ENCODE measurements at places on chromosomes 4 and X. TPM values are rescaled to one million over a fixed set of nuclear protein-coding genes. Genes with fewer than 3 reads are reported as not detected.

The ITIH6 gene
- total RNA-seq: not detected

The MAGED4 gene
- 0.74 TPM for total RNA-seq

The GPRASP3 gene
- total RNA-seq: 5.6 TPM

The LUZP4 gene
- total RNA-seq: not detected

DNA sequence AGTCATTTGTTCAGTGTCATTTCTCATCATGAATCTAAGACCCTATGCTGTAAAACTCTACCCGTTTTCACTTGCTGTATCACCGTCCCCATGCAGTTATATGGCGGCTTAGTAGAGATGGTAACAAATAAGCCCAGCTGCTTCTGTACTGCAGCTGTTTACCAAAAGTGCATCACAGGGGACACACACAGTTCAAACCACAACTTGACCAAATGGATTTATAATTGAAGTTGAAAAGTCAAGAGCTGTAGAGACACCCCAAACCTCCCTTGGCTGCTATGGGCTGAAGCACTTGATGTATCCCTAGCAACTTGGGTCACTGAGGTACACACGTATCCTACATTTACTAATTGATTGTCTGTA lies 219.0 kb upstream of the FGF13 start:
- DNase-seq: no peak
- no peaks in the 10 kb centered on the region for H3K36me3 ChIP-seq
- H3K27ac ChIP-seq: no peak overlapping the region
- no peaks in the 10 kb centered on the region for H3K27me3 ChIP-seq
- H3K4me3 ChIP-seq: no peak overlapping the region

DNA sequence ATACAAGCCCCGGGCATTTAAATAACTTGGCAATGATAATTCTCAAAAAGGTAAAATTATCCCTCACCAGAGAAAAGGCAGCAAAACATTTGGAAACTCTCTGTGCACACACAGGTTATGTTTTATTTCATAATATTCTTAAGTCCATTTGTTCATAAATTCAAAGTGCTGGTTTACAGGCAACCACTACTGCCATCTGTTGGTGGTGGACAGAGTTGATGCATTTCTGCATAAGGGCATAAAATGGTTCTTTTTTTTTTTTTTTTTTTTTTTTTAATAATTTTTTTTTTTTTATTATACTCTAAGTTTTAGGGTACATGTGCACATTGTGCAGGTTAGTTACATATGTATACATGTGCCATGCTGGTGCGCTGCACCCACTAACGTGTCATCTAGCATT lies 31.5 kb upstream of the IL21 start:
- no peaks in the 10 kb centered on the region for H3K27me3 ChIP-seq
- no peaks in the 10 kb centered on the region for H3K36me3 ChIP-seq
- H3K4me3 ChIP-seq: no peak overlapping the region
- DNase-seq: peak; percentile 4
- no peaks in the 10 kb centered on the region for H3K4me1 ChIP-seq

- no peak overlapping the region for H3K27ac ChIP-seq
- H3K4me1 ChIP-seq: no peaks in the 10 kb centered on the region
- no peak overlapping the region for H3K4me3 ChIP-seq
- no peaks in the 10 kb centered on the region for H3K27me3 ChIP-seq
Observed at GRCh38 chr4:168945291-168945690, 64.8 kb downstream of the CBR4 start.

DNA sequence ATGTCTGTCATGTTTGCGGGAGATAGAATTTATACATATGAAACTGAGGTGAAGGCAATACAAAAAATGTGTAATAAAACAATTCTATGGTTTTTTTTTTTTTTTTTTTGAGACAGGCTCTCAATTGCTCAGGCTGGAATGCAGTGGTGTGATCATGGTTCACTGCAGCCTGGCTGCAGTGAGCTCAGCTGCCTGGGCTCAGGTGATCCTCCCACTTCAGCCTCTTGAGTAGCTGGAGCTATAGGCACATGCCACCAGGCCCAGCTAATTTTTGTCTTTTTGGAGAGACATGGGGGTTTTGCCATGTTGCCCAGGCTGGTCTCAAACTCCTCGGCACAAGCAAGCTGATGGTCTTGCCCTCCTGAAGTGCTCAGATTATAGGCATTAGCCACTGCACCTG lies 10.1 kb downstream of the RADX start:
- H3K4me1 ChIP-seq: no peaks in the 10 kb centered on the region
- H3K36me3 ChIP-seq: no peaks in the 10 kb centered on the region
- no peak overlapping the region for H3K27ac ChIP-seq
- H3K4me3 ChIP-seq: no peak overlapping the region
- H3K27me3 ChIP-seq: no peaks in the 10 kb centered on the region

DNA sequence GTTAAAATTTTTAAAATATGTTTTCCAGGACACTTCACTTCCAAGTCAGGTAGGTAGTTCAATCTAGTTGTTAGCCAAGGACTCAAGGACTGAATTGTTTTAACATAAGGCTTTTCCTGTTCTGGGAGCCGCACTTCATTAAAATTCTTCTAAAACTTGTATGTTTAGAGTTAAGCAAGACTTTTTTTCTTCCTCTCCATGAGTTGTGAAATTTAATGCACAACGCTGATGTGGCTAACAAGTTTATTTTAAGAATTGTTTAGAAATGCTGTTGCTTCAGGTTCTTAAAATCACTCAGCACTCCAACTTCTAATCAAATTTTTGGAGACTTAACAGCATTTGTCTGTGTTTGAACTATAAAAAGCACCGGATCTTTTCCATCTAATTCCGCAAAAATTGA lies 49.7 kb downstream of the XIAP start:
- H3K27ac ChIP-seq: no peak overlapping the region
- no peaks in the 10 kb centered on the region for H3K4me1 ChIP-seq
- no peaks in the 10 kb centered on the region for H3K27me3 ChIP-seq

DNA sequence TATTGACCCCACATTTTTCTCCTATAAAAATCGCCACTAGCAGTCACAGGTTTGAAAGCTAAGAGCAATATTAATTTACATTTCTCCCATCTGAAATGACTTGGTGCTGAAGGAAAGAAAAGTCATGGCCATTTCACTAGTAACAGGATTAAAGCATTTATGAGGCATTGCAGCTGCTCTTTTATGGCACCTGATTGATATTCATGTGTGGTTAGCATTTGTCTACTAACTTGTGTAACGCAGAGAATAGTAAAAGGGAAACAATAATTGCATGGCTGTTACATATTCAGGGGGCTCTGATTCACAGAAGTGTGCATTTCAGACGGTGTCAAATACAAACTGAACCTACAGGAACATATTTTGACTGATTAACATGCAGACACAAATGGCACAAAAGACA lies 5.2 kb downstream of the PCDH19 start:
- DNase-seq: no peak
- H3K4me1 ChIP-seq: no peaks in the 10 kb centered on the region
- H3K27ac ChIP-seq: no peak overlapping the region
- H3K4me3 ChIP-seq: no peak overlapping the region

- H3K4me1 ChIP-seq: no peaks in the 10 kb centered on the region
- H3K27me3 ChIP-seq: no peaks in the 10 kb centered on the region
- no peak for DNase-seq
- H3K36me3 ChIP-seq: no peaks in the 10 kb centered on the region
- no peak overlapping the region for H3K27ac ChIP-seq
- no peak overlapping the region for H3K4me3 ChIP-seq
Observed at GRCh38 chr4:107552306-107552705, 167.7 kb downstream of the PAPSS1 start.

- no peak overlapping the region for H3K4me3 ChIP-seq
- H3K27ac ChIP-seq: no peak overlapping the region
- H3K27me3 ChIP-seq: no peaks in the 10 kb centered on the region
- no peaks in the 10 kb centered on the region for H3K36me3 ChIP-seq
- H3K4me1 ChIP-seq: no peaks in the 10 kb centered on the region
Observed at GRCh38 chr4:104859601-104860237, 287.0 kb upstream of the TET2 start.

- DNase-seq: no peak
- no peak overlapping the region for H3K4me3 ChIP-seq
- no peaks in the 10 kb centered on the region for H3K36me3 ChIP-seq
- H3K27me3 ChIP-seq: no peaks in the 10 kb centered on the region
- H3K27ac ChIP-seq: no peak overlapping the region
- no peaks in the 10 kb centered on the region for H3K4me1 ChIP-seq
Observed at GRCh38 chrX:100979881-100980607, 10.5 kb downstream of the ARL13A start.

GRCh38 chr4:13907255-13907751 lies 279.8 kb upstream of the BOD1L1 start:
- H3K27ac ChIP-seq: peak overlapping the region; percentile 59
- peak; percentile 87 for DNase-seq
- H3K27me3 ChIP-seq: no peaks in the 10 kb centered on the region
- no peak overlapping the region for H3K4me3 ChIP-seq
- H3K36me3 ChIP-seq: no peaks in the 10 kb centered on the region
- H3K4me1 ChIP-seq: no peaks in the 10 kb centered on the region

DNA sequence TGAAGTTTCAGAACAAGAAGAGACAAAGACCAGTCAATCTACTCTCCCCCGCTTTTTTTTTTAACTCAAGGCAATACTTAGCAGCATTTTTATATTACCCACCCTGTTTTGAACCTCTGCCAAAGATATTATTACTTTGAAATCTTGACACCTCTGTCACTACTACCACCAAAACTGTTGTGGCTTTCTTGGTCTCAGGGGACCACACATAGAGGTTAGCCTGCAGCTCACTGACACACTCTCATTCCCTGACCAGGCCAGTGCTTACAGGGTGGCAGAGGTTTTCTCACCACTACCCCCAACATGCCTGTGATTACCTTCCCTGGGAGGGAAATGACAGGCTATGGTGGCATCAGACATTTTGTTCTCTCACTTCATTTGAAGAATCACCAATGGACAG lies 137.4 kb upstream of the STIM2 start:
- no peaks in the 10 kb centered on the region for H3K27me3 ChIP-seq
- H3K4me1 ChIP-seq: no peaks in the 10 kb centered on the region
- DNase-seq: no peak
- no peak overlapping the region for H3K27ac ChIP-seq

GRCh38 chr4:182177166-182177565 lies 66.0 kb upstream of the TENM3 start:
- H3K27ac ChIP-seq: no peak overlapping the region
- H3K27me3 ChIP-seq: no peaks in the 10 kb centered on the region
- no peak overlapping the region for H3K4me3 ChIP-seq
- DNase-seq: no peak
